ENCODE measurements at places on chromosomes 3 and 15.
A peak's percentile ranks its signal among the peaks of the same experiment; 100 is the strongest.

- H3K4me3 ChIP-seq: no peak overlapping the region
- no peak for DNase-seq
- H3K27me3 ChIP-seq: no peaks in the 10 kb centered on the region
- H3K27ac ChIP-seq: no peak overlapping the region
- peaks cover 8% of the 10 kb centered on the region for H3K4me1 ChIP-seq
Measured at GRCh38 chr15:66477011-66477410, 20.6 kb downstream of the SNAPC5 start.

DNA sequence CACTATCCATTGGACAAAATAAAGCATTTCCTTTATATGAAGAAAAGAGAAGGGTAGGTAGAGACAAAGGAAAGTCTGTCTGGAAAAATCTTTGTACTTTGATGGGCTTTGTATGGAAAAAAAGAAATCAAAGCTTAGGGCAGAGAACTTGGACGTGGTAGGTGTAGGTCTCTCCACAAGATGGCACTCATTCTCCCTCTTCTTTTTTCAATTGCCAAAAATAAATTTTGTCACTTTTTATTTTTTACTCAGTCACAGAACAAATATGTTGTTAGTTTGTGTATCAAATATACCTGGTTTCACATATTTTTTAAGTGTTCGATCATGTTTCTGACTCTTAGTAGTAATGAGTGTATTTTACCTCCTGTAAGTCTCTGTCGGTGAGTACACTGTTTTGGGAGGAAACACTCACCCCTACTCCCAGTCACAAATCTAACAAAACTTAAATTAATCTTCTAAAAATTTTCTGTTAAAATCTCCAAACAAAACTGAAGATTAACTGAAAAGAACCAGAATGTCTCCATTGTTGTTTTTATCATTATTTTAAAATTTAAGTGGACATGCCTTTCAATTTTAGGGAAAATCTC is 415.8 kb upstream of the GOLIM4 start:
- no peak overlapping the region for H3K4me3 ChIP-seq
- no peaks in the 10 kb centered on the region for H3K4me1 ChIP-seq
- DNase-seq: peak; percentile 9
- no peaks in the 10 kb centered on the region for H3K27me3 ChIP-seq
- no peaks in the 10 kb centered on the region for H3K36me3 ChIP-seq

DNA sequence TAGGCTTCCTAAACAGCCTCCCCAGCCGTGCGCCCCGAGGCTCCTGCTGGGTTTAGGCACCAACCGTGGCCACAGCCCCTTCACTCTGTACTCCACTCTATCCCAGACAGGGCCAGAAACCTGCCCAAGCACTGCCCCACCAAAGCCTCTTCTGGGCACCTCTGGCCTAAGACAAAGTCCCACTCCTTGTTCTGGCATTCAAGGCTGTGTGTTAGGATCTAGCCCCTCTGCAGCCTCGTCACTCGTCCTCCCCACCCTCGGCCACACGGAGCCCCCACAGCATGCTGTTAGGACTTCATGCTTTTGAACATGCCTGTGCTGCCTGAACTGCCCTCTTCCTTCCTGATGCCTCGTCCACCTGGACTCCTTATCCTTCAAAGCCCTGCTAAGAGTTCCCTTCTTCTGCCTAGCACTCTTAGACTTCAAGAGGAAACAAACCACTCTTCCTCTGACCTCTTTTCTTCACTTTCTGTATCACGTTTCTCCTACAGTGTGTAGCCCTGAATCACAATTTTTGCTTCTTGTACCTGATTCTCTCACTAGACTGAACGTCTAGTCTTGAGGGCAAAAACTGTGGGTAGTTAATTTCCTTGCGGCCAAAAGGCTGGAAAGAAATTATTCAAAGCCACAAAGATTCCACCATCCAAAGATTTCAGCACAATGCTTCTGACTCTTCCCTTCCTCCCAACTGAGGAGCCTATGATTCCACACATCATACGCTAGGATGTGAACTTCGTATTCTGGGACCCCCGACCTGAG is 28.6 kb downstream of the WNT7A start:
- no peak for DNase-seq
- no peak overlapping the region for H3K4me3 ChIP-seq

GRCh38 chr3:106086038-106086437 is 217.2 kb upstream of the CBLB start:
- H3K4me3 ChIP-seq: no peak overlapping the region
- no peaks in the 10 kb centered on the region for H3K4me1 ChIP-seq
- peak; percentile 23 for DNase-seq
- H3K27me3 ChIP-seq: no peaks in the 10 kb centered on the region
- no peaks in the 10 kb centered on the region for H3K36me3 ChIP-seq
- no peak overlapping the region for H3K27ac ChIP-seq

DNA sequence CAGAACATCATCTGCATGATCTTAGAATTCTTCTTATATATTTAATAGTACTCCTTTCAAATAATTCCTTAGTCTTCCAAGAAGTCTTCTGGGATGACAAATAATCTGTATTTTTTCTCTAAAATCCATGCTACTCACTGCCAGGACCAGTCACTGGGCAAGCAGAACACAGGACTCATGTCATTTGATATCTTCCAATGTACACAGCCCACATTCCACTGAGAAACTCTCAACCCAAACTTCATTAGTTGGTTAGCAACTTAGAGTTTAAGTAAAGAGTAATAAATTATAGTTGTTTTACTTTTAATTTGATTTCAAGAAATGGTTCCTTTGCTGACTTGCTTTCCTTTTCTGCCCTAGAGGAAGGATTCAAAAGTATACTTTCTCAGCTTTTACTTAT is 317.0 kb downstream of the VGLL3 start:
- DNase-seq: no peak
- no peaks in the 10 kb centered on the region for H3K27me3 ChIP-seq
- H3K4me1 ChIP-seq: no peaks in the 10 kb centered on the region
- H3K4me3 ChIP-seq: no peak overlapping the region
- H3K27ac ChIP-seq: no peak overlapping the region

- no peak overlapping the region for H3K27ac ChIP-seq
- DNase-seq: no peak
- no peak overlapping the region for H3K4me3 ChIP-seq
- no peaks in the 10 kb centered on the region for H3K27me3 ChIP-seq
- H3K4me1 ChIP-seq: no peaks in the 10 kb centered on the region
Measured at GRCh38 chr3:29618395-29619282, 337.8 kb downstream of the RBMS3 start.

Measured in mesenchymal stem cell (in vitro differentiated cells and primary cell).